SW480 (cell line): ENCODE measurements at places on chromosomes 16 and 17.

GRCh38 chr17:68346448-68346847 lies 55.2 kb downstream of the ARSG start:
- no peak for DNase-seq

DNA sequence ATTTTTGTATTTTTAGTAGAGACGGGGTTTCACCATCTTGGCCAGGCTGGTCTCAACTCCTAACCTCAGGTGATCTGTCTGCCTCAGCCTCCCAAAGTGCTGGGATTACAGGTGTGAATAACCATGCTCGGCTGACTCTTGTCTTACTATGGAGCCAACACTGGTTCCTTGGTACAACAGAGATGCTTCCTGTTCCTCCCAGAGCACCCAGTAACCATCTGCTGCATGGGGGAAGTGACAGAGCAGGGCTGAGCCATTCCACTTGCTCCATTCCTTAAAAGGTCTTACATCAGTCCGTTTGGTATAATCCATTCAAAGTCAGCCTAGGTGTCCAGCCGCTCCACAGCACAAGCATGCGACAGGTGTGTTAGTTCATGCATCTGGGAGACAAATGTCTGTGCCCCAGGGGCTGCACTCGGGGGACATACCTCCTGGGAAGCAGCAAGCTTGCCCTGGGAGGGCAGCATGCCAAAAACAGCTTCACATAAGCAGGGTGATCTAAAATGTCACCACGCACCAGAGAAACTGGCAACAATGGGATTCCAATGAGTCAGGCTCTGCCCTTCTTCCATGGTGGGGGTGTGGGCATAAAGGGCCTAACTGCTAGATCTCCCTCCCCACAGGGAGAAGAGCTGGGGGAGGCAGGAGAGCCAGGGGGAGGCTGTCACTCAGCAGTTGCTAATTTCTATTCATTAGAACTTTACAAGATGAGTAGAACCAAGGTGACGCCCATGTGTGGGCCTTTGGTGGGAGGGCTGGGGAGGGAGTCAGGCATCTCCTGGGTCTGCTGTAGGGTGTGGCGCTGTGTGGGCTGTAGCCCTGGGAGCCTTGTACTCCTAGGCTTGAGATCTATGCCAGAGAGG lies 35.5 kb downstream of the PIPOX start:
- DNase-seq = no peak

GRCh38 chr16:1788708-1789100 lies 4.8 kb downstream of the IGFALS start:
- DNase-seq = no peak

GRCh38 chr16:77928096-77928495 lies 94.3 kb upstream of the CLEC3A start:
- no peak for DNase-seq

- peak; percentile 18 for DNase-seq
Observed at GRCh38 chr16:66020642-66021041, 345.8 kb upstream of the CDH5 start.

GRCh38 chr17:10058921-10059683 lies 139.3 kb downstream of the GAS7 start:
- DNase-seq = no peak

- DNase-seq = no peak
Observed at GRCh38 chr16:27244363-27244755, 24.2 kb downstream of the NSMCE1 start.

GRCh38 chr17:3004150-3004801 lies 59.1 kb downstream of the OR1D5 start:
- peak; percentile 85 for DNase-seq

GRCh38 chr16:3020604-3021448 lies 658 bp downstream of the TNFRSF12A start:
- peak; percentile 93 for DNase-seq

DNA sequence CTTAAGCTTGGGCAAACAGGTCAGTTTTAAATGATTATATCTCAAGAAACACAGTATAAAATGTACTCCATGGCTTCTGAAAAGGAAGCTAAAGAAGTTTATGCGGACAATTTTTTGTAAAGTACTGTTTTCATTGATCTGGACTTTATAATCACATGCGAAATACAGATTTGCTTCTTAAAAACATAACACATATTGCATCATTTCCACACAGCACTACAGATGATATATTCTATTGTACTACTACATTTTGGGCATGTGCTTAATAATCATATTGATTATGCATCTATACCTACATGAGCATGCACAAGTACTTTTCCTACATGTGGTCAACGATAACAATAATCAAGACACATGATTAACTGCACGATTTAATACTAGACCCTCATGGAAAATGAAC lies 22.5 kb downstream of the TRIM37 start:
- no peak for DNase-seq
